Stimulated activated CD8-positive, alpha-beta memory T cell treated with anti-CD3 and anti-CD28 coated beads, Interleukin-7, amount 100 ng/mL, for 48 hours (primary cell): ENCODE measurements at places on chromosomes 1 and 21.

DNA sequence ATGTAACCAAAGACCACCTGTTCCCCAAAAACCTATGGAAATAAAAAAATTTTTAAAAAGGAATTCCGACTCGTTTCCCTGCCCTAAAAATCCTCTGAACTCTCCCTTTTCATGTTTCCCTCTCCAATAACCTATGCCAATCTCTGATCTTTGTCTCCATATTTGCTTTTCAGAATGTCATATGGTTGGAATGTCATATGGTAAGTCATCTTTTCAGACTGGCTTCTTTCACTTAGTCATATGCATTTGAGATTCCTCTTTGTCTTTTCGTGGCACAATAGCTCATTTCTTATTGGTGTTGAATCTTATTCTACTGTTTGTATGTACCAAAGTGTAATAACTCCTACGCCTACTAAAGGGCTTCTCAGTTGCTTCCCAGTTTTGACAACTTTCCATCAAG is 117.5 kb downstream of the BACH1 start:
- DNase-seq = no peak

- no peak for DNase-seq
Measured at GRCh38 chr1:157916887-157917570, 75.4 kb upstream of the CD5L start.

DNA sequence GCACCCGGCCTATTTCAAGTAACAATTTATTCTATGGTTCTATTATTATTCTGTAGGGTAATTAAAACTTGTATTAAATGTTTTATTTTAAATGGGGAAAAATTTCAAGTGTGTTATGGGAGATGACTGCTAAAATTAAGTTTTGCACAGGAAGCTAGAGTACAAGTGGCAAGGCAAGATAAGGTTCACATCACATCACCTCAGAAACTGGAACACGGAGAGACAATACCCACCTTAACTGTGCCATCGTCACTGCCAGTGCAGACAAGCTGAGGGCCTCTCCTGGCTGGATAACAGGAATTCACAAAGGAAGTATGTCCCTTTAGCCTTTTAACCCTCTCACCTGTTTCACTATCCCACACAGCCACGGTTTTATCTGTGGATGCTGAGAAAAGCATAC is 7.6 kb downstream of the SNRNP40 start:
- no peak for DNase-seq

- DNase-seq = no peak
Measured at GRCh38 chr1:240000634-240001033, 91.0 kb upstream of the FMN2 start.

DNA sequence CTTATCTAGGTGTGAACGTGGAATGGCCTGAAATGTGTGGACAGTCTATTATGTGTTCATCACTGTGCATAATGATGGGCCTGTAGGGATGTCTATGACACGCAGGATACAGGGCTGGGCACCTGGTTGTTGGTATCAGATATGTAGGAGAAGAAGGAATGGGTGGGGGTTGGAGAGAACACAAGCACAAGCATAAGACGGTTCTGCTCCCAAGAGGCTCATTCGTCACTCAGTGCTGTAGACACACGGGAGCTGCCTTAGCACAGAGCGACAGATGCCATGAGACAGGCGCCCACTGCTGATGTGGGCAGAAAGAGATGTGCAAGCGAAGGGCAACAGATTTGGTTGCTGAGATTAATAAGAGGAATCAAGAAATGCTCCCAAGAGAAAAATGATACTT is 256.2 kb downstream of the DISC1 start:
- DNase-seq = no peak

DNA sequence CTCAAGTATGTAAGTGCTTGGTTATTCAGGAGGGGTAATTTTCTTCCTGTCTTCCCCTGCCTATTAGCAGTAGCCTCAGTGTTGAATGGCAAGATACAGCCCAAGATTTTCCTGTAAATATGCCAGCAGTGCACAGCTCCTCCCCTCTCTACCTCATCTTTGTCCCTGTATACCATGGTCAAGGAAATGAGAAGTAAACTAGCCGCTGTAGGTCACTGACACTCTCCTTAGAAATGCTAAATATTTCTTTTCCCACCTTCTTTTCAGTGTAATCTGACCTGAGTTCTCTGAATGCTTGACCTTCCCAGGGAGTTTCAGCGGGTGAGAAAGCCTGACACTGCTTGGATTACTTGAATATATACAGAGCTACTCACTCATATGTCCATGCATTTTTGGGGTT is 84.1 kb upstream of the ZNF326 start:
- DNase-seq = no peak

GRCh38 chr21:25304611-25305010 is 302.7 kb downstream of the MRPL39 start:
- DNase-seq = no peak

- no peak for DNase-seq
Measured at GRCh38 chr1:192442736-192443135, 125.9 kb downstream of the RGS21 start.

GRCh38 chr21:32916522-32917099 is 109.1 kb upstream of the OLIG2 start:
- DNase-seq = no peak

DNA sequence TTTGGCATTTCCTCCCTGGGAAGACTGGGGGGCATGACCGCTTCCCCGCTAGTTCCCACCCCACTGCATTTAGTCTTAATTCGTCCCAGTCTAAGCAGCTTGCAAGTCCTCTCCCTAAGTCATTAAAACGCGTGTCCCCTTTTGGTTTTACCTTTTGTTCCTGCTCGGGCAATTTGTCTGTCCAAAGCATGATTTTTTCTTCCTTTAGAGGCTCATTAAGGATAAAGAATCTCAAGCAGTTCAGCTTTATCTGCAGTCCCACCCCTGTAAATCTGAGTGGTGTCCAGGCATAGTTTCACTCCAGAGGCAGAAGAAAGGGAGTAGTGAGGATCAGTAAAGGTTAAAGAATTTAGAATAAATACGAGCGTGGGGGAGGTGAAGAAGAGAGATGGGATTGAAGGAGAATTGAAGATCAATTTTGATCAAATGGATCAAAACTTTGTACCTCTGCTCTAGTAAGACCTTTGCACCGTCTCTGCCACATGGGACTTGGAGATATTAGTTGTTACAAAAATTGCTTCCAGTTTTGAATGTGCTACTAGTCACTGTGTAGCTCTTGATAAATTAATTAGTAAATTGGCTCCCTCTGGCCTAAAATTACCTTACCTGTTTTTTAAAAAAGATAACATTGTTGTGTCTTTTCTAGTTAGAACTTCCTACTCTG is 989 bp upstream of the ETV3 start:
- no peak for DNase-seq

DNA sequence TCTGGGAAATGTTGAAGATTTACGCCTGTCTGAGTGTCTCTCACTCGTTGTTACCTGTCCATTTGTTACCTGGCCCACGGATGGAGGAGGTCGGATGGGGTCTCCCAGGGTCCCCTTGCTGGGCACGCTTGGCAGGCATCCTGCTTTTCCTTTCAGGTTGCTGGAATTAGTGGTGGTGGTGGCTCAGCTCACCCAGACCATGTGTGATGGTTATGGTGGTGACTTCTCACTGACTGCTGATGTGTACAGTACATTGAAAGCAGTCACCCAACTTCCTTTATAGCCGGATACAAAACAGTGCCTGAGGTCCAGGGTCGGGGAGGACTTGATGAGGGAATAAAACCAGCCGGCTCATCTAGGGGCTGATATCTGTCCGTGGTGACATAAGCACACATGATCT is 19.5 kb downstream of the MAPKAPK2 start:
- DNase-seq = no peak

GRCh38 chr1:24936684-24937083 is 6.6 kb upstream of the RUNX3 start:
- no peak for DNase-seq

DNA sequence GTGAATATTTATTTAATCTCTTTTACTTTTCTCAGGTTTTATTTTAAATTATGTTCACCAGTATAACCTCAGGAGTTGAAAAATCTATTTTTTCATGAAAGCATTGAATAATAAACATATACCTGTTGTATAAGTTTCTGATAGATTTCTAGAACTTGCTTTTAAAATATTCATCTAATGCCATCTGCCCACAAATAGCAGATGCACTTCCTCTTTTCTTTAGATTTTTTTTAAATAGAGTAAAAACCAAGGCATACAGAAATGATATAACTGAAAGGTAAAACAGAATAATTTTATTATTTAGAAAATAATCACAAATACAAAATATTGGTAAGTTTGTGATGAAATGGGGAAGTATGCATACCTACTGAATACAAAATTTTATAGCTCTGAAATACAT is 130.7 kb upstream of the PRMT6 start:
- no peak for DNase-seq

- DNase-seq = no peak
Measured at GRCh38 chr1:182170891-182171461, 109.5 kb upstream of the ZNF648 start.

DNA sequence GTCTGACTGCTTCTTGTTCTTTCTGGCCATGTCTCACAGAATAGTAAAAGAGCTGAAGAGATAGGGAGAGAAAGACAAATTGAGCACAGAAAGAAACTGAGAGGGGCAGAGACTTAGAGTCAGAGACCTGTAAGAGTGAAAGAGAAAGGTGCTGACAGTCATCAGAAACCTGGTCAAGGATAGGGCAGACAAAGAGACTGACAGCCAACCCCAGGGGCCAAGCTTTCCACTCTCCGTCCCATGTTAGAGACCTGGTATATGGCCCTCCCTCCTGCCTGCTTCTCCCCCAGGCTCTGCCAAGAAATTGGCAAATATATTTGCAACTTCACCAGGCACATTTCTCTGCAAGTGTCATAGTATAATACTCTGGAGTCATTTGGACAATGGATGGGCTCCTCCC is 64.6 kb downstream of the RHBG start:
- no peak for DNase-seq

- DNase-seq = no peak
Measured at GRCh38 chr1:192724670-192725069, 84.2 kb upstream of the RGS2 start.

- DNase-seq = no peak
Measured at GRCh38 chr1:171877701-171878100, 36.4 kb downstream of the DNM3 start.

GRCh38 chr1:107934578-107934977 is 30.4 kb downstream of the VAV3 start:
- no peak for DNase-seq

DNA sequence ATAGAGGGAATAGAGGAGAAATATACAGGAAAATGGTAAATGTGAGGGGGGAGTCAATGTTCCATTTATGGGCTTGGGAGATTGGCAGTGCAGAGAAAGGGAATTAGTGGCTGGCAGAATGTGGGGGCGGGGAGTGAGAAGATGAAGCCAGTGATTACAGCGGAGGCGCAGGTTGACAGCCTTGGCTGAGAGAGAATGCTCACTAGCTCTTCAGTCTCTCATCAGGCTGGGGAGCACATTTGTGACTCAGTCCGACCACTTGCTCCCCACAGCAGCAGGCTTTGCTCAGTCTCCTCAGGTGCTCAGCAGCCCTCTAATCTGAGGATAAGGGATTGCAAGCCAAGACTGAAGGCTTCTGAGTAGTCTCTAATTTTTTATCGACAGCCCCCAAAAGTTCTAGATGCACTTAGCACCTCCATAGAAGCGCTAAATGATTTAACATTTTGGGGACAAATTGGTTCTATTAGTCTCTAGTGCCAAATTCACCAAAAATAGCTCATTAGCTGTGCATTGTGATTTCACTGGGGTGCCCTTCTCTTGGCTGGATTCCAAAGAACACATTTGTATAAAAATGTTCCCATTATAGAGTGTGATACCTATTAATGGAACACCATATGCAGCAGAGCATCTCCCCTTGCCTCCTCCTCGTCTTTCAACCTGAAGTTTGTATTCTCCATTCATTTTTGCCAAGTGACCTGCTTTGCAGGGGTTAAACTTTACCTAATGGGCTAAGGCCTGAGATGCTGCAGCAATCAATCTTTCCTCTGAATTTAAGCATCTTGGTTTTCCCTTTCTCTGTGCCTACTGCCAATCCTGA is 191.8 kb downstream of the ZNF326 start:
- DNase-seq = no peak

DNA sequence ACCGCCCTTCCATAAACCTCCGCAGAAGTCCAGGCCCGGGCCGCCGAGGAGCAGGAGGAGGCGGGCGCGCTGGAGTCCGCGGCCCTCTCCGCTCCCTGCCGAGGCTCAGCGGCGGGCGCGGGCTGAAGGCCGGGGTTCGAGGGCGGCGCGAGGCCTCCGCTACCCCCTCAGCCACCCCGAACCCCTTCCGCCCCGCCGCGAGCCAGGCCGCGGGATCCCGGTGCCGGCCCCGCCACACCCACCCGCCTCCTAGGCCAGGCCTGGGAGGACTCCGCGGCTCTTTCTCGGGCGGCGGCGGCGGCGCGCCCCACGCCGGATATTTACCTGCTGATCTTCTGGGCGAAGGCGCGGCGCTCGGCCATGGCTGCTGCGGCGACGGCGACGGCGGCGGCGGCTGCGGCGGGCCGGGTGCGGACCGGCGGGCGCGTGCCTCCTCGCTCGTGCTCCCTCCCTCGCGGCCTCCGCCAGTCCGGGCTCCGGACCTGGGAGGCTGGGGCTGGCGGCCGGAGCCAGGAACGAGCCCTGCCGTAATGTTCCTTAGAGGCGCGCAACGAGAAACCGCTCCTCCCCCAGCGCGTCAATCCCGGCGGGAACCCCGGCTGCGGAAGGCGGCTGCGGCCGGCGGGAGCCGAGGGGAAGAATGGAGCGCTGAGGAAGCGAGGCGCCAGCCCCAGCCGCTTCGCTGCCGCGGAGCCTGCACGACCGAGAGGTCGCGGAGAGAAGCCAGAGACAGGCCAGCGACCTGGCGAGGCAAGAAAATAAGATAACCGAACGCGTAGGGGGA is at the start of gene DOCK7:
Gene DOCK7 (minus strand): TSS at position 484 of the 784 bp plus-strand sequence. CDS start 122 bp downstream, at position 362.
- DNase-seq = peak; percentile 17

DNA sequence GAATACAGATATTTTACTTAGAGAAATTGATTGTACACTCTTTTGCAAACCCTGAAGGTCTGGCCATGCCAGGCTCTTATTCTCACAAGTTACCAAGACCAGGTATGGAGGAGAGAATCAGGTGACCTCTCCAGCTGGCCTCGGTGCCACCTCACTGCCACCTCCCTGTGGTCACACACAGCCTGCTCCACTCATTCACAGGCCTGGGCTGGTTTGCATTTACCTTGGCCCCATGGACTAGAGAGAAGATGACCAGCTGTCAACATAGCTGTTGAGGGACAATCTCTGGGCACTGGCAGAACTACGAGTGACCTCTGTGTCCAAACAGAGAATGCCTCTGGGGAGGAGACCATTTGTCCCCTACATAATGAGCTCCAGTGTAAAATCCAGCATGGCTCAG is 291.2 kb upstream of the RUNX1 start:
- DNase-seq = no peak

DNA sequence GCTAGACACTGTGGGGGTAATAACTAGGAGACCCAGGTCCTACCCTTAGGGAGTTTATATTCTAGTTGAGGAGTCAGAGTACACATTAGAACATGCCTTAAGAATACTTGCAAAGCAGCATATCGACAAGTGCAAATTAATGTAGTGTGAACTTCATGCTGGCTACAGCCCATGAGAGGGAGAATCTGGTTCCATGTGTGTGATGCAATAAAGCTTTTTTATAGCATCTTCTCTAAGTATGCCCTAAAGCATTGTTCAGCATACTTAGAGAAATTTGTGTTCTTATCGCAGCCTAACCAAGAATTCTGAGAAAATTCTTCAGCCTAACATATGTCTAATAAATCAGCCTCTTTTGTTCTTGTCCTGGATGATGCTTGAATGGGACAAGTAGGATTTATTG is 95.5 kb downstream of the SDCCAG8 start:
- no peak for DNase-seq
